ENCODE measurements at places on chromosomes 12 and 14.
A peak's percentile ranks its signal among the peaks of the same experiment; 100 is the strongest.

DNA sequence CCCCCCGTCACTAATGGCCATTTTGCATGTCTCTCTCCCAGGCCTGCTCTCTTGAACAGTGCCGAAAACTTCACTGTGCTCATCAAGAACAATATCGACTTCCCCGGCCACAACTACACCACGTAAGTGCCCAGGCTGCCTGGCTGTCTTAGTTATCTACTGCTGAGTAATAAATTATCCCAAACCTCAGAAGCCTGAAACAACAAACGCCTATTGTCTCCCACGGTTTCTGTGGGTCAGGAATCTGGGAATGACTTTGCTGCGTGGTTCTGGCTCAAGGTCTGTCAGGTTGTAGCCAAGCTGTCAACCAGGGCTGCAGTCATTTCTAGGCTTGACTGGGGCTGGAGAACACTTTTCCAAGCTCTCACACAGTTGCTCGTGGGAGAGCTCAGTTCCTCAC lies 32.6 kb downstream of the P2RX7 start:
- DNase-seq: no peak

DNA sequence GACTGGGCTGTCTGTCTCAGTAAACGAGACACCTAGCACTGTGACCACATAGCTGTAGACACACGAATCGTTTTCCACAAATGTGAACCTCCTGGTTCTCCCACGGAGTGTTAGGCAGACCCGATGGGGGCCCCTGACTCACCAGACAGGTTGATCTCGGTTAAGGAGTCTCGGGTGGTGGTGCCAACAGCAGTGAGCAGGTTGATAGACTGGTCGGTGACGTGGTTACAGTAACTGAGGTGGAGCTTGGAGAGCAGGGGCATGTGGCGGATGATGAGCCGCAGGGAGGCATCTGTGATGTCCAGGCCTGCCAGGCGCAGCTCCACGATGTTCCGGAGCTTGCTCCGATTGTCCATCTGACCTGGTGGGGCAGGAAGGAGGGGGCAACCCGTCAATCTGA lies 39.8 kb downstream of the RNF34 start:
- no peak for DNase-seq

DNA sequence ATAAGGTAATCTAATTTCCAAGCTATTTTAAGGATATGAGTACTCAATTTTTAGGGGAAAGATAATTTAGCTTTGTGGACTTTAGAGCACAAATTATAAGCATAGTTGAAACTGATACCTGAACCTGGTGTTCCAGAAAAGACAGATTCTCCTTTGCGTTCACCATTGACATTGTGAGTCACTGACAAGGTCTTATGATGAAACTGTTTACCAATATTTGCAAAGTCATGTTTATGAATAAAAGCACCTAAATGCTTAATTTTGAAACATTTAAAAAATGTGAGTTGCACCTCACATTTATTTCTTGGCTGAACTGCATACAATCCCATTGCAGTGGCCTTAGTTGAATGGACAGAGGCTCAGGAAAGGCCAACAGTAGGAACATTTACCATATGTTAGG lies 3.9 kb downstream of the BCAT1 start:
- no peak for DNase-seq

- no peak for DNase-seq
These were observed 2.8 kb downstream of the ETFBKMT start for GRCh38 chr12:31662176-31662849.

- no peak for DNase-seq
These were observed 27.8 kb downstream of the HECTD4 start for GRCh38 chr12:112354399-112354798.

- DNase-seq: no peak
These were observed 352.6 kb downstream of the BCL11B start for GRCh38 chr14:98919434-98919833.

GRCh38 chr14:23171222-23171975 lies 12.1 kb downstream of the SLC7A8 start:
- DNase-seq: no peak

GRCh38 chr14:59155886-59156285 lies 32.6 kb upstream of the DAAM1 start:
- DNase-seq: no peak

- DNase-seq: no peak
These were observed 57.4 kb downstream of the FOXN3 start for GRCh38 chr14:89359477-89360222.

DNA sequence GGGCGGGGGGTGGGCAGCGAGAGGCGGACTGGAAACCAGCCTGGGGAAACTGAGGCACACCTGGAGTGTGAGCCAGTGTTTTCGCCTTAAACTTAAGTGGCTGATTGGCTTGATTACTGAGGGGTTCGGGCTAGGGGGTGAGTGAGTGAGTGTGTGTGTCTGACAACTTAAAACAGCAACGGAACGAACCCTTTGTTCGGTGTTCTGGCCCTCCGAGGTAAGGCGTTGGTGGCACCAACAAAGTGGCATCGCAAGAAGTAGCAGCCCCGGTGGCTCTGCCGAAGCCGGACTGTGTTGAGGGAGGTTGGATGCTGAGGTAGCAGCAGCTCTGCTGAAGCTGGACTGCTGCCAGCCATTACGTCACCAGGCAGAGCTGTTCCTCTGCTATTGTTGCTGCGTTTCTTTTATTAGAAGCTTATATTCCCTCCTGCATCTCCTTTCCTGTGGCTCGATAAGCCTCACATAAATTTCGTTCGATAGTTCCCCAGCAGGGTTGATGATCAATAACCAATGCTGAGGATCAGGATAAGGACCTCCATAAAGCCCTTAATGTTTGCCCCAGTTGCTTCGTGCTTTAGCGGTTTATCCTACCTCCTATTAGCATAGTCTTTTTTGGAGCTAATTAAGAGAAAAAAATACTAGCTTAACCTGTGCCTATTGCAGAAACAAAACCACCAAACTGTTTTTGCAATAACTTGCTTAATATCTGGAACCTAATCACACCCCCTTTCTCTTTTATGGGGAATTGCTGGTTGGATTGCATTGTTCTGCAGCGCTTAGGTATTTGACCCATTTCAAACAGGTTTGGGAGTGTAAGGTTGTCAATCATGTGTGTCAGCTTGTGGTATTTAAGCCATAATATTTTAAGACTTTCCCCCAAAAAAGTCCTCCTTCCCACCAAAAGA lies 1.3 kb downstream of the GPR137C start:
- DNase-seq: peak; percentile 64

DNA sequence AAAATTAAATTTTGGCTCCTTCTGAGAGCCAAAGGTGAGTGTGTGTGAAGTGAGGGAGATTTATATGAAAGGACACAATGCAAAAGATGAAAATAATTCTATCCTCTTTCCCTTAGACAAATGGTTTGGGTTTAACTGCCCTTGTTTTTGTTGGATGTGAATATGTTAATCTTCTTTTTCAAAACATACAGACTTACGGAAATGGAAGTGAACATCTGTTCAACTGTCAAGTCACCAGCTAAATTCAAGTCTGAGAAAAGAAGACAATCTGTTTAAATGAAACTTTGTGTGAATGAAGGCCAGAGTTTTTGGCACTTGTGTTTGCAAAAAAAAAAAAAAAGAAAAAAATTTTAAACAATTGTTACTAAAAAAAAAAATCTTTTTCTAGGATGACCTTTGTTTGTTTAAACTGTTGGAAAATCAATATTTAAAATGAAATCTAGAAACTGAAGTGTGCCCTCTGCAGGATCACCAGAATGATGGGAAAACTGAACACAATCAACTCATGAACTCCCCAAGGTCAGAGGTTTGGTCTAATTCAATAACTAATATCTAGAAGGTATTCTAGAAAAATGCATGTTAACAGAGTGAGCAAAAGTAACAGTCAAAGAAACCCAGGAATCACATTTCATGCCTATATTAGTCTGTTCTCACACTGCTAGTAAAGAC lies 448.8 kb downstream of the FLRT2 start:
- no peak for DNase-seq

DNA sequence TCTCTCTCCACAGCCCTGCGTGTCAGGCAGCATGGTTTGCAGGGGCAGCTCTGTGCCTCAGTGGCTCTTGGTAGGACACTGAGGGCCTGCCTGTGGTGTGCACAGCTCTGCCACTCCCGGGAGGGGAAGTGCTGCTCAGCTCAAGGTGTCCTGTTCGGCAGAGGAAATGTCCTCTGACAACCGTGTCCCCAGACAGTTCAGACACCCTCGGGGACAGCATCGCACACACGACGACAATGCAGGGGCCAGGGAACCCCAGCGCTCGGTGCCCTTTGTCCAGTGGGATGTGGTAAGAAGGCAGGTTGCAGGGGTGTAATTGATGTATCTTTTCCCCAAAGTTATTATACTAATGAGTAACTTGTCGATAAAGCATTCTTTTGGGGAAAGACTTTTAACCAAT lies 14.2 kb downstream of the ANKLE2 start:
- DNase-seq: no peak

- DNase-seq: no peak
These were observed 13.1 kb downstream of the ATXN3 start for GRCh38 chr14:92093320-92093719.

- no peak for DNase-seq
These were observed 34.1 kb downstream of the TMCC3 start for GRCh38 chr12:94616203-94616729.

DNA sequence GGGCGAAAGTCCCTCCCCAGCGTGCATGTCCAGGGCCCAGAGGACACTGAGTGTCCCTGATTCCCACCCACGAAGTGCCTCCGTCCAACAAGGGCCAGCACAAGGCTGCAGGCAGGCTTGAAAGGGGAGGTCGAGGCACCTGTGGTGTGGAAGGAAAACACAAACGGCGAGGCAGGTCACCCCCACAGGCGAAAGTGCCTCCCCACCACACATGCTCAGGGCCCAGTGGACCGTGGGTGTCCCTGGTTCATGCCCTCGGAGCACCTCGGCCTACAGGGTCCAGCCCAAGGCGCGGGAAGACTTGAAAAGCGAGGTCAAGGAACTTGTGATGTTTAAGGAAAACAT lies 370.4 kb downstream of the ALG10 start:
- DNase-seq: no peak

- no peak for DNase-seq
These were observed 154.6 kb upstream of the GRIN2B start for GRCh38 chr12:14135996-14136395.

DNA sequence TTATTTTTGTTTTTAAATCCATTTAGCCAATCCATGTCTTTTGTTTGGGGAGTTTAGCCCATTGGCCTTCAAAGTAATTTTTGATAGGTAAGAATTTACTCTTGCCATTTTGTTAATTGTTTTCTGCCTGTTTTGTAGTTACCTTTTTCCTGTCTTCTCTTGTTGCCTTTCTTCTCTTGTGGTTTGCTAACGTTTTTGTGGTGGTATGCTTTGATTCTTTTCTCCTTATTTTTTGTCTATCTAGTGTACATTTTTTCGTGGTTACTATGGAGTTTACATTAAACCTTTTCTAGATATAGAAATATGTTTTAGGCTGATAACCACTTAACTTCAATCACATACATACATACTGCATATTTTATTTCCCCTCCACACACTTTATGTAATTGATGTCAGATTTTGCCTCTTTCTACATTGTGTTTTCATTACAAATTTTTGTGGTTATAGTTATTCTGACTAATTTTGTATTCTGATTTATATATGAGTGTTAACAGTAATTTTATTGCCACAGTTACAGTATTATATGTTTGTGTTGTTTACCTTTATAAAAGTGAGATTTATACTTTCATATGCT lies 19.2 kb upstream of the PPP1R12A start:
- DNase-seq: no peak

DNA sequence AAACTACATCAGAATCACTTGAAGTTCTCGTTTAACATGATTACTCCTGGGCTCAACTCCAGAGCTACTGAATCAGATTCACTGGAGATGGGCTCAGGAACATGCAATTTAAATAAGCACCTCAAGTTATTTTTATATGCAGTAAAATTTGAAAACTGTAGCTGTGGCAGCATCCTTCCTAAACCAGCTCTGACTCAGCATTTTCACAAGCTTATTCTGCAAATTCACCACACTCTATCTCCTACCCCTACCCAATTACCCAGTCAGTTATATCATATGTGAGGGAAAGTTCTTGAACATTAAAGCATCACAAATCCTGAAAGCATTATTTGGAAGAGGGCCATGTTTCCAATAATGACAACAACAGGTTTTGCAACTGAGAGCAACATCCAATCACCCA lies 24.2 kb upstream of the LRRC9 start:
- DNase-seq: no peak

- DNase-seq: no peak
These were observed 231.4 kb downstream of the TTC6 start for GRCh38 chr14:37826869-37827268.

GRCh38 chr14:91229743-91230200 lies 14.7 kb downstream of the GPR68 start:
- no peak for DNase-seq

GRCh38 chr14:55352201-55352600 lies 59.4 kb downstream of the ATG14 start:
- no peak for DNase-seq

- no peak for DNase-seq
These were observed 12.3 kb downstream of the GTF2A1 start for GRCh38 chr14:81208489-81208888.

DNA sequence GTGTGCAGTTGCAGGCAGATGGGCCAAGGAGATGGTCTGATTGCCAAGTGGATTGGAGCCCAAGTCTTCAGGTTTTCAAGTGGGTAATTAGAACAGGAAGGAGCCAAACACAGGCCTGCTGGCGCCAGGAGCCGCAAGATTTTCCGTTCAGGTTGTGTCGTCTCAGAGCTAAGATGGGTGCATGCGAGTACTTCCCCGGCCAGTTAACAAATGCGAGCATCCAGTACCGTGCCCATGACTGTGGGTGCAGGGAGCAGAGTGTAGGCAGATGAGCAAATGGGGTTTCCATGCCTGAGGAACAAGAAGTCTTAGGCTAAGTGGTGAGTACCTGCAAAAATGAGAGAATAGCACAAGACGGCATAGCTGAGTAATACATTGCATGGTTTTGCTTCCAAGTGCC lies 90.5 kb downstream of the CHST11 start:
- peak; percentile 56 for DNase-seq

GRCh38 chr14:95808371-95808770 lies 68.3 kb upstream of the TUNAR start:
- DNase-seq: no peak

DNA sequence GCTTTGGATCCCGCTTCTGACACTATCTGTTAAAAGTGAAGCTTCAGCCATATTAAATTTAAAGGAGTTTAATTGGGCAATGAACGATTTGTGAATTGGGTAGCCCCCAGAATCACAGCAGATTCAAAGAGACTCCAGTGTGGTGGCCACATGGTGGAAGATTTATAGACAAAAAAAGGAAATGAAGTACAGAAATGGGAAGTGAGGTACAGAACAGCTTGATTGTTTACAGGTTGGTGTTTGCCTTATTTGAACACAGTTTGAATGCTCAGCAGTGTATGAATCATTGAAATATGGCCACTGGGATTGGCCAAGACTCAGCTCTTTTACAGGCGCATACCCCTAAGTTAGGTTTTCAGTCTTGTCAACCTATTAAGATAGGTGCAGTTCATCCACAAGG lies 21.9 kb downstream of the CCDC91 start:
- DNase-seq: no peak

- no peak for DNase-seq
These were observed 140.1 kb upstream of the CPM start for GRCh38 chr12:69073035-69073434.

DNA sequence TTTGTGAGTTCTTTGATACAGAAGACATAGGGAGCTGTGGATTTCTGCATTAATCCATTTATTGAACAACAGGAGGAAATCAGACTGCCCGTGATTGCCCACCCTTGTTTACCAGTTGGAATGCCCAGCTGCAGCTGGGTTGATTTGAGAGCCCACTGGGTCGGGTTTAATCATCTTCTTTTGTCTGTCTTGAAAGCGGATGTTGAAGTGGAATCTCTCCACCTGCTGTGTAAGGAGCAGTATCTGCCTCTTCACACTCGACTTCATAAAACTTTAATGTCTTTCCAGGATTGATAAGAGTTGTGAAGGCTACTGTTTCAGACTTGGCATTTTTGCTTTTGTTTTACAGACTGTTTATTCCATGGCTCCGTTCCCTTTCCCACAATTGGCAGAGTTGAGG lies 39.9 kb downstream of the TBC1D30 start:
- no peak for DNase-seq

Data from NCI-H446 (cell line).